NCI-H460 (cell line): ENCODE measurements at places on chromosomes 7 and 10. TPM values are rescaled to one million over a fixed set of nuclear protein-coding genes. Genes with fewer than 3 reads are reported as not detected.

- DNase-seq, result no peak
Observed at GRCh38 chr10:5461203-5461588, 38.2 kb downstream of the CALML5 start.

DNA sequence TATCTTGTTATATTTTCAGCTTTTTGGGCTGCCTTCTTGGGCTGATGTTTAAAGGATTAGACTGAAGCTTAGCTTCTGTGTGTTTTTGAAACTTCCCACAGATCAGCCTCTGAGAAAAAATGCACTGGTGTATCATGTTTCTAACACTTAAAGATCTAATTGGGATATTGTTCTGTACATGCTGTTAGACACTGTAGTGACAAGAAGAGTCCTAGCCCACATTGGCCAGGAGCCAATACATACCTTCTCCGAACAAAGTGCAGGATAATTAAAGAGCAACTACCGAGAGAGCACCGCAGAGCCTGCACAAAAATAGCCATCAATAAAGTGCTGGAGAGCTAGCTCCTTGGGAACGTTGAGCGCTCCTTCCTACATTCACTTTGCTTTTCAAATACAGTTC lies 289.4 kb upstream of the SP8 start:
- DNase-seq, result no peak

NOLC1 gene
- 132 and 151 TPM in 2 replicates for total RNA-seq

OR9A2 gene
- not detected in 2 replicates for total RNA-seq

COL17A1 gene
- not detected in 2 replicates for total RNA-seq
